ENCODE measurements at places on chromosomes 3 and 15.

GRCh38 chr3:152376351-152377183, 107.8 kb downstream of the MBNL1 start:
- DNase-seq = no peak

DNA sequence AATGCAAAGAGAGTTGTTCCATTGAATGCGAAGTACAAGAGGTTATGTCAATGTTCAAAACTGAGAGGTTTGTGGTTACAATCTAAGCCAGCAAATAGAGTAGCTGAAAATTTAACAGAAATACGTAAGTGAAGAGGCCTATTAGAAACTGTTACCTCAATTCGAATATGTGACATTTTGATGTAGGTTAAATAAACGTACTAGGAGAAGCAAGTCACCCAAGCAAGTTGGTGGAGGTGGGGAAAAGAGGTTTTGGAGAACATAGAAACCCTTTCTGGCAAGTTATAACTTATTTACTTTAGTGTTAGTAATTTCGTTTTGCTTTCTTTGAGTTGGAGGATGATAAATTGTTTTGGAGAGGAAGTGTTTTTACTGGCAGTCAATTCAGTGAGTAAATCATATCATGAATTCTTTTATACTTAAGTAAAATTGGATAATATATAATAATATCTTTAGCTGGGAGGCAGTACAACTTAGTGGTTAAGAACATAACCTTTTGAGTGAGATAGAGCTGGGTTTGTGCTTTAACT, 91.2 kb upstream of the NAALADL2 start:
- no peak for DNase-seq

- DNase-seq = no peak
Measured at GRCh38 chr15:93900476-93901400, 330.6 kb upstream of the MCTP2 start.

DNA sequence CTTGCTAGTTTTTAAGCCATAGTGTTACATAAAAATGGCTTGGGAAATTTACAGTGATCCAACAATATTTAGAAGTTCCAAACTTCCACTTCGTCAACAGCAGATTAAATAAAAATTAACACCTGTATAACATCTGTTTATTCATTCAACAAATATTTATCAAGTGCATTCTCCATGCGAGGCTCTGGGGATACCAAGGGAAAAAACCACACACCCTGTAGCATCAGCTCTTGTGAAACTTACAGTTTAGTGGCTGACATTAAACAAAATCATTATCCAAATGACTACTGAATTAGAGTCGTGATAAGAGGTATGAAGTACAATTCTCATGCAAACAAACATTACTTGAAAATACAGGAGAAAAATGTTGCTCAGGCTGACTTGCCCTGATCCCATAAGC, 122.9 kb downstream of the DLG1 start:
- DNase-seq = no peak

DNA sequence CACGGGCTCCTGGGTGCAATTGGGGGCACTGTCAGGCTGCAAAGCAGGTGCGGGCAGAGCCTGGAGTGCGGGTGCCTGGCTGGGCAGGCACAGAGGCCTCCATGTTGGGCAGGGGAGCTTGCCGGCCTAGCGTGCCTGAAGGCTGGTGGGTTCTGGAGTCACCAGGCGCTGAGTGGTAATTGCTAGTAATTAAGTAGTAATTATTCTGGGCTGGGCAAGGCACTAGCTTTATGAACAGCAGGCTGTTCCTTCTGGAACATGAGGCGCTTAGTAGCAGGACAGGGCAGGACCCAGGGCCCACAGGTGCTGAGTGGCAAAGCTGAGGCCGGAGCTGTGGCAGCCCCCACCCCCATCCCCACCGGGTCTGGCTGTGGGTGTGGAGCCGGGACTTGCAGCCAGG, 25.3 kb downstream of the PLXNA1 start:
- no peak for DNase-seq

DNA sequence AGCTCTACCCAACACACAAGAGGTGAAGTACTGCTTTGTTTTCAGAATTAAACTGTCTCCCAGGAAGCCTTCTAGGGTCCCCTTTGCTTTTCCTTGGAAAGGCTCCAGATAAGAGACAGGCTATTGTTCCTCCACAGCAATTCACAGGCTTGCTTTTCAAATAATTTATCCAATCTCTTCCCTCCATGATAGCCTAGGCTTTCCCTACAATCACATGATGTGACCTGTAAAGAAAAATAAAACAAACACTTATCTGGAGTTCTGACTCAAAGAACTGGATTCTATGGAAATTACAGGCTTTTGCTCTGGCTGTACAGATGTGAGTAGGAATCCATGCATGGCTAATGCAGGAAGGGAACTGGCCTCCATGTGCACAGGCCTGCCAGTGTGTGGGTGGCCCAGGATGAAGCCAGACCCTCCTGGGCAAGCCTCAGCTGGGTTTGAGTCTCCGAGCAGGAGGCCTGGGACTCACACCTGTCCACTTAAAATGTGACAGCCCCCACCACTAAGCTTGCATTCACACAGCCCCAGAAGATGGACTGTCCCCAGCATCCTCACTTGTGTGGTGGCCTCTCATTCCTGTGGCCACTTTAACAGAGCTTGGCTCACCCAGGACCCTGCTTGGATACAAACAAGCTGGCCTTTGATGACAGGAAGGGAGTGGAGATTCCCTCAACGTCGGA, 75.8 kb upstream of the LEKR1 start:
- no peak for DNase-seq

GRCh38 chr3:124829819-124830554, 57.2 kb downstream of the ITGB5 start:
- no peak for DNase-seq

GRCh38 chr3:19931767-19932188, 2.2 kb downstream of the EFHB start:
- no peak for DNase-seq

DNA sequence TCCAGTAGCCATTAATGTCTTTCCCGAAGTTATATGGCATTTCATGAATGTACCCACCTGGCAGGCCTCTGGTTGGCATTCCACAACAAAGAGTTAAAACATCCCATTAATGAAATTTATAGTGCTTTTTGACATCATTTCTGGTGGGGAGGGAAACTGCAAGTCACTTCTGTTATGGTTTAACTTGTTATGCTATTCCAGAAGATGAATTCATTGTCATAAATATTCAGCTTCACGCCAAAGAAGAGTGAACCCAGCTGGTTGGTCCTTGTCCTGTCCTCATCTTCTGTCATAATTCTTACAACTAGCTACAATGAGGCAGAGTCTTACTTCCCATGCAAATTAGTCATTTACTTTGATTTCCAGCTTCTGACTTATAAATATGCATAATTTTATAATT, 471.5 kb downstream of the FGF12 start:
- DNase-seq = no peak

DNA sequence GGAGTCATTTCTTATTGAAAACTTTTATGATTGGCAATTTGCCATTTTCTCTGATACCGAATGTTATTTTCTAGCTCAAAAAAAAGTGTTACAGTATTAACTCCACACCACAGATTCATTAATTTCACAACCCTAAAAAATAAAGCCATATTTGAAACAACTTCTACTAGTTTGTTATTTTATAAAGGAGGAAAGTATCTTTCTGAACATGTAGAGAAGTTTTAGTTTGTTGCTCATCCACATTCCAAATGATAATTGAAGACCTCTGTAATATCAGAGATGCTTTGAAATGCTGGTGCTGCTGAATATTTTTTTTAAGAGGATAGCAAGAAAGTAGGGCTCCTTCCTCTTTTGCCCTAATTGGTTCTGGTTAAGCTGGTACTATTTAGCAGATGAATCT, 1.9 kb downstream of the VGLL3 start:
- DNase-seq = no peak

DNA sequence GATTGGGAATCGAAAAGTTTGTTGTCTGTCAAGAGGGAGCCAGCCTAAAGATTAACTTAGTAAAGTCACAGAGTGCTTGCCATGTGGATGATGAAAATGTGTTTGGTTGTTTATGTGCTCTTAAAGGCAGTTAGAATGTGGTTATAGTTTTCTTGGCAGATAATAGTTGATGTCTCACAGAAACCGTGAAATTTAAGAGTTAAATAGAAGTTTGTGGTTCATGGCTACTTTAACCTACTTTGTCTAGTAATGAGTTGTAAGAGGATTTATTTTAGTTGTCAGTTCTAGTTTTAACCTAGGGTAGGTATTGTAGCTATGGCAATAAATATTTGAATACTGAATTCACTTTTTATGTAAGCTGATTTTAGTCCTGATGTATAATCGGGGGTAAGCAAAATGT, 36.4 kb upstream of the EIF3J start:
- DNase-seq = no peak

- DNase-seq = no peak
Measured at GRCh38 chr15:33145447-33145846, 49.1 kb downstream of the FMN1 start.

GRCh38 chr3:140829796-140830195, 111.8 kb upstream of the SLC25A36 start:
- DNase-seq = no peak

DNA sequence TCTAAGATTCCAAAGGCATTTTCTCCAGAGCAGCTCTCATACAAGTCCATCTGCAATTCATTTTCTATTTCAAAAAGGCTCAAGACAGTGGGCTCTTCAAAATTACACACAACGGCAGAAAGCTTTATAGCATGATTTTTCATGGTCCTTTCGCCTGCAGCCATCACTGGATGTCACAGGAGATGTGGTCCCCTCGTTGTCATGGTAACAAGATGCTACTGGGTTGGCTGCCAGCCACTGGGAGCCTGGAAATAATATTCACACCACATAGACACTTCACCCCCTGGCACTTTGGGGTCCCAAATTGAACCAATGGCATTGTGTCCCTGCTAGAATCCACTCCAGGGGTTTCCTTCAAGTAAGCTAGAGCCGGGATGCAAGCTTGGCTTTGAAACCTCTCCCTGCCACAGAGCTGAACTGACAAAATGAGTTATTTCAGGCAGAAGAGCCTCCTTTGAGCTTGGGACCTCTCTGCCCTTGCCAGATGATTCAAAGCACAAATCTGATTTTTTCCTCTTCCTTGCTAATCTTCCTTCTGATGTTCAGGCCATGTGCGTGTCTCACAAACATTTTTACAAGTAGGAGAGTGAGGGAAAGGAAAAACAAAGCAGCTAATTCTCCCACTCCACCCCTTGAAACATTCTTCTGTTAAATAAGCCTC, 512.6 kb upstream of the ADAMTS9 start:
- DNase-seq = no peak

DNA sequence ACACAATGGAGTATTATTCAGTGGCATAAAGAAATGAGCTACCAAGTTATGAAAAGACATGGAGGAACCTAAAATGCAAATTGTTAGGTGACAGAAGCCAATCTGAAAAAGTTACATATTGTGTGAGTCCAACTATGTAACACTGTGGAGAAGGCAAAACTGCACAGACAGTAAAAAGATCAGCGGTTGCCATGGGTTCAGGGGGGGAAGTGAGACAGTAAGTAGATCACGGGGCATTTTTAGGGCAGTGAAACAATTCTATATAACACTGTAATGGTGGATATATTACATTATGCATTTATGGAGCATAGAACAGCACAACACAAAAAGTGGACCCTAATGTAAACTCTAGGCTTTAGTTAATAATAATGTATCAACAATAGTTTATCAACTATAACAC, 17.6 kb downstream of the CBLB start:
- DNase-seq = no peak

GRCh38 chr3:173191611-173192010, 50.6 kb upstream of the SPATA16 start:
- no peak for DNase-seq

- no peak for DNase-seq
Measured at GRCh38 chr3:141442446-141442845, 44.4 kb upstream of the RASA2 start.

DNA sequence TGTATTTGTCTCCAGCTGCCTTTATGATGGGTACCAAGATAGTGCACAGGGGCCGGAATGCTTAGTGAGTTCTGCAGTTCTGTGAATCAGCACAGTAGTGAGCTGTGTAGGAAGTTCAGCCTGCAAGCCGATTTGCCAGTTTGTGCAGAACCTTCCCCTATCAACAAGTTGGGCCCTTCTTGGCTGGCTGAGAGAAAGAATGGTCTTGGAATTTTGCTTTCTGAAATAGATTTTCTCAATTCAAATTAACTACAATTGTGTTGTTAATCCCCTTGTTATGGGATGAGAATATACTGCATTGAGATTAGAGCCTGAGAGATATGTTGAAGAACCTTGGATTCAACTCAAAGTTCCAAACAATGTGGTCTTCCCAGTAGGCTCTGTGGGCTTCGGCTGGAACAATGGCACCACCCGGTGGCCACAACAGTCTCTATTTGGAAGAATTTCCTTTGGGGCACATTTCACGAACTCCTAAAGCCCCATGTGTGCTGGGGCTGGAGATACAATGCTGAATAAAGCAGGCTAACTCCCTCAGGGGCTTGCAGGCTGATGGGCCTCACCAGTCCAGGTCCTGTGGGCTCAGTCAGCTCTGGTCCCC, 59.1 kb downstream of the TRIM42 start:
- DNase-seq = no peak

- DNase-seq = peak; percentile 29
Measured at GRCh38 chr15:78308422-78309032, 9.1 kb upstream of the SKIC8 start.

- DNase-seq = no peak
Measured at GRCh38 chr15:68618908-68619698, 40.3 kb downstream of the CORO2B start.

GRCh38 chr3:191314109-191314728, 15.0 kb upstream of the CCDC50 start:
- DNase-seq = no peak

DNA sequence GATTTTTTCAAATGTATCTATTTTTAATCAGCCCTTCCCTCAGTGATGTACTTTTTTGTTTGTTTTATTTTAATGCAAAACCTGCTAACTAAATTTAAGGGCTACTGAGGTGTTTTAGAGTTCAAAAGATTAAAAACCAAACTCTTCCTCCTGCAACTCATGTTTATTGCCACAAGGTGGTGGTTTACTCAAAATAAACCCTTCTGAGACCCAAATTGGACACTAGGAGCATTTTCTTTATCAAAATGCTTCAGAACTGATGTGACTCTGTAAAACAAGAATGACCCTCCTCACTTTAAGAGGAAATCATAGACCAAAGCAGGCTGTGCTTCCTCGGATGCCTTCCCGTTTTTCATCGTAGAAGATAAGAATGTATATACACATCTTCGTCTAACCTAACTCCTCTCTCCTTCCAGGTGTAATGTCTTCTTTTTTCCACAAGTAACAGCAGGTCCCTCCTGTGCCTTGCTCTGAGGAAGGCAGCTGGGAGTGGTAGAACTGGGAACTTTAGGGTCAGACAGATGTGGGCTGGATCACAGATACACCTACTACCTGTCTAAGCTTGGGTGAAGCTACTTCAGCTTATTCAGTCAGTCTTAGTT, 2.9 kb upstream of the NME9 start:
- DNase-seq = no peak

DNA sequence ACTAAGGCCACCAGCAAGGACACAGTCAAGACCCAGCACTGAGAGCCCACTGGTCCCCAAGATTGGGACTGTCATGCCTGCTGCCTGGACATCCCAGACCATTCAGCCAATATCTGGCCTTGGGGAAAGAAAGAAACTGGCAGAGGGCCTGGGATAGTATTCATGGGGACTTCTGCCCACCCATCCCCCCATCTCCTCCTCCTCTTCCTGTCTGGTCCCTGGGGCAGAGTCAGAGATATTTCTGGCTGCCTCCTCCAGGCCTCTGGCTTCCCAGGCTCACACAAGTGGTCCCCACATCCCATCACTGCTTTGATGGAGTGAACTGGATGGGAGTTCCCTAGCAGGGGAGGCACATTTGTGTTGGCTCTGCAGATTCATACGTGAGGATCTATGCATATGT, 4.2 kb upstream of the RASL12 start:
- DNase-seq = no peak
